Stimulated activated memory B cell treated with anti-CD40 and anti-IgM and Interleukin-4, amounts not matched to agents 10 μg/mL and 1 μg/mL and 100 μg/mL, for 72 hours (primary cell): ENCODE measurements at places on chromosomes 1 and 21.
A peak's percentile ranks its signal among the peaks of the same experiment; 100 is the strongest.

DNA sequence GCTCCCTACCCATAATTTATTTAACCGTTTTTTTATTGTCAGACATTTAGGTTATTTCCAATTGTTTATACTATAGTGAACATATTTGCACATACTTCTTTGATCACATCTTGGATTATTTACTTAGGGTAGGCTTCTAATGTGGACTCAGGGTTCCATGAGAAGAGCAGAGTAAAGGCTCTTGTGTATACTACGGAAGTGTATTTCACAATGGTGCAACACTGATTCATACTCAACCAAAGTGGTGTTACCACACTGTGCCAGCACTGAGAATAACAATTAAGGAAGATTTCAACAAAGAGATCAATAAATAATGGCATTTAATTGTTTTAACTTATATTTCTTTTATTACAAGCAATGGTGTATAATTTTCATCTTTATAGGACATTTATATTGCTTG lies 251.2 kb downstream of the ZNF326 start:
- ATAC-seq = no peak

DNA sequence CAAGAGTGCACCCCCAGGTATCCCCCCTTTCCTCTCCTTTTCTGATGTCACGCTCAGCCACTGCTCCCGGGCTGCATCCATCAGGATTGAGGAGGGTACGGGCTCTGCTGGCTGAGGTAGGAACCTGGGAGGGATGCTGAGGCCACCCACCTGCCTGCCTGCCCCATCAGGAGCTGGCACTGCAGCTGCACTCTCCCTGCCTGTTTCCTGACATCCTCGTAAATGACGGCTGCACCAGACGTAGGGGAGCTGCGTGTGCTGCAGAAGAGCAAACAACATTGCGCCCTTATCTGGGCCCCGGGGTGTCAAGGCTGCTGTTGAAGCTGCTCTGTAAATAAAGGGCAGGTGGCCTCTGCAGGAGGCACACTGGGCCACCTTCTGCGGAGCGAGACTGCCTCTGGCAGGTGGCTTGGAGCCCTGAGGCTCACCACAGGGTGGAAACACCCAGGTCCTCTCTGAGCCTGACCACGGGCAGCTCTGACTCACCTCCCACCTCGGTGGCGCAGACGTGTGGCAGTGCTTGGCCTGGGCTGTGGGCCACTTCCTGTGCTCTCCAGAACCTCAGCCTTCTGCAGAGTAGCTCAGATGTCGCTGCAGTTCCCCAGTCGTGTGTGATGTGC lies 30.9 kb downstream of the SNAP47 start:
- peak; percentile 90 for ATAC-seq

GRCh38 chr1:10975567-10976326 lies 36.7 kb upstream of the TARDBP start:
- peak; percentile 69 for ATAC-seq

GRCh38 chr1:92363401-92363800 lies 64.5 kb downstream of the RPAP2 start:
- no peak for ATAC-seq

- ATAC-seq = no peak
Measured at GRCh38 chr1:47875036-47875435, 122.1 kb downstream of the TRABD2B start.

DNA sequence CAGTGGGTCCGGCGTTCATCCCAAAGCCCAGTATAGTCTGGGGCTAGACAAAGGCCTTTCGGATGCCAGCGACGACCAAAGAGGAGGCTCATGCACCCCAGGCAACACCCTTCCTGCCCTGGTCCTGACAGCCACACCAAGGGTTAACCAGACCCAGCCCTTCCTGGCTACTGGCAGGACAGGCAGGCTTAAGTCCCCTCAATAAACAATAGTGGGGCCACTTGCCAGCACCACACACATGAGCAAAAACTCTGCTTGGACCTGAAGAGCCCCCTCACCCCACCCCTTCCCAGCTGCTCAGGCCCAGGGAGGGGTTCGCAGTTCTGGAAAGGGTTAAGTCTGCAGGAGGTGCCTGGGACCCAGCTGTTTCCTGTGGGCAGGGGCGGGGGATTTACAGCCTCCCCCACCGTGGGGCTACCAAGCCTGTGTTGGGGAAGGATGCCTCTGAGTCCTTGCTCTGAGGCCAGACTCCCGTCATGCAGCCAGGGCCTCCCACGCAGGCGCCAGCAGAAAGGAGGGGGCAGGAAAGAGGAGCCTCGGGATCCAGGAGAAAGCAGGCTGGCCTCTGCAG lies 18.2 kb downstream of the PHLDA3 start:
- peak; percentile 11 for ATAC-seq

GRCh38 chr1:55310505-55310971 lies 95.4 kb upstream of the USP24 start:
- ATAC-seq = no peak
